ENCODE measurements at places on chromosomes 3 and 15.
A peak's percentile ranks its signal among the peaks of the same experiment; 100 is the strongest.

- no peak for DNase-seq
These were observed 86.1 kb downstream of the RTP4 start for GRCh38 chr3:187454085-187454815.

- no peak for DNase-seq
These were observed 11.9 kb upstream of the CLASP2 start for GRCh38 chr3:33729993-33730392.

- DNase-seq = no peak
These were observed 53.4 kb upstream of the ATOSA start for GRCh38 chr15:52732551-52732950.

DNA sequence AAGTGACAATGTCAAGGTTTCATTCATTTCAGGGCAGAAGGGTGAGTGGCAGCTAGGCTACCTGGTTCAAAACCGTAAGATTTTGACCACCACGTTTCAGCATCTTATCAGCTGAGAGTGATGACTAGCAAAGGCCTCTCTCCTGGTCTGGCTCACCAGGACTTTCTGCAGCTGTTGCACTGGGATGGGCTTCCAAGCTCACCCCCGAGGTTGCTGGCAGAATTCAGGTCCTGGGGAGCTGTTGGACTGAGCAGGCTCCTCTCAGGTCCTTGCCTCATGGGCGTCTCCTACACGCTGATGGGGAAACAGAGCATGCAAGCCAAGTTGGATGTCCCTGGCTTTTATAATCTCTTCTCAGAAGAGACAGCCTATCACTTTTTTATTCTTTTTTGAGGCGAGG is 88.8 kb upstream of the RNU6-1 start:
- no peak for DNase-seq

DNA sequence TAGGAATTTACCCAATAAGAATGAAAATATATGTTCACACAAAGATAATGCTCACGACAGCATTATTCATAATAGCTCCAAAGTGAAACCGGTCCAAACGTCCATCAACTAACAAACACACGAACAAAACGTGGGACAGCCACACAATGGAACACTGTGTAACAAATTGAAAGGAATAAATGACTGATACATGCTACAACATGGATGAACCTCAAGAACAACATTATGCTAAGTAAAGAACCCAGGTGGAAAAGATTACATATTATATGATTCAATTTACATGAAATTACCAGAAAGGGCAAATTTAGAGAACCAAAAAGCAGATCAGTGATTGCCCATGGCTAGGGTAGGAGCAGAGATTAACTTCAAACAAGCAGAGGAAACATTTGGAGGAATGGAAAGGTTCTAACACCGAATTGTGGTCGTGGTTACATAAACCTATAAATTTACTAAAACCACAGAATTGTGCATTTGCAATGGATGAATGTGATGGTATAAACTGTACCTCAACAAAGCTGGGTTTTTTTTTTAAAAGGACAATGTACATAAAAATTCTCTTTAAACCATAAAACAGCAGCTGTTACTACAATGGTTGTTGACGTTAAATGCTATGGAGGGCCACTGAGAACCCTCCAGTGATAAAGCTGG is 76.3 kb downstream of the XXYLT1 start:
- DNase-seq = no peak

DNA sequence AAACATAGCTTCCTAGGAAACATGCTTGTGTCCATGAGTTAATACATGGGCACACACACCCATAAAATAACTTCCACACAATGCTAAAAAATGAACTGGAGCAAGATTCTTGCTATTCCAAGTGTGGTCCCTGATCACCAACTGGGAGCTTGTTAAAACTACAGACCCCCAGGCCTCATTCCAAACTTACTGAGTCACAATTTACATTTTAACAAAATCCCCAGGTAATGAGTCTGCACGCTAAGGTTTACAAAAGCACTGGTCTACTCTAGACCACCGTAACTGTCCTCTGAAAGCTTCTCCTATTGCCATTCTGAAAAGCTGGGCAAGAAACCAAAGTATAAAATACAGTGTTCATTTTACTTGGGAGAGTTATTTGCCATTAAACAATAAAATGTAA is 45.4 kb downstream of the IGF2BP2 start:
- no peak for DNase-seq

- DNase-seq = peak; percentile 13
These were observed 19.1 kb upstream of the ADGRG7 start for GRCh38 chr3:100590114-100590839.

DNA sequence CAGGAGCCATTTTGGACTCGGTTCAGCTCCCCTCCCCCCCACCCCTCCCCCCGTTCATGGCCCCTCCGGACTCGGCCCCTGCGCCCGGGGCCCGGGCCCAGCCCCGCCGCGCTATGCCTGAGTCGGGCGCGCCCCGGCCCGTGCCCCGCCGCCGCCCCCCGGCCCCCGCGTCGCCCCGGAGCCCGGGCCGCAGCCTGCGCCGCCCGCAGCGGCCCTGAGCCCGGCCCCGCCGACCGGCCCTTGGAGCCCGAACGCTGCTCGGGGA is 155 bp downstream of the ACVR2B start:
- DNase-seq = no peak

- DNase-seq = no peak
These were observed 139.4 kb downstream of the NECTIN3 start for GRCh38 chr3:111210866-111211564.
